ENCODE measurements at places on chromosomes 12 and 14.

- no peak overlapping the region for H3K27ac ChIP-seq
- H3K4me3 ChIP-seq = no peak overlapping the region
- H3K4me1 ChIP-seq = peaks cover 10% of the 10 kb centered on the region
These were observed 44.6 kb upstream of the FAR2 start for GRCh38 chr12:29104516-29104915.

DNA sequence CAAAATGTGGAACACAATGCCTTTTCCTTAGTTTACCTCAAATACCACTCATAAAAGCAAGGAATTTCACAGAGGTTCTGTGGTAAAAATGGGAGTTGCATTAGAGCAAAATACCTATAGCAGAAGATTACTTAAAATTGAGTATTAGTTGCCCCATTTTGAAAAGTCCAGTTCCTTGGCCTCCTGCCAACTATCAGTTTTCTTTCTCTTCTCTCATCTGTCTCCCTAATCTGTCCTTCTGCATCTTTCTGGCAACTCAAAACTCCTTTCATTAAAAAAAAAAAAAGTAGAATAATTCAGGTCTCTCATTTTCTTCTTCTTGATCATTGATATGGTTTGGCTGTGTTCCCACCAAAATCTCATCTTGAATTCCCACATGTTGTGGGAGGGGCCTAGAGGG lies 127.3 kb downstream of the ATP23 start:
- no peaks in the 10 kb centered on the region for H3K27me3 ChIP-seq
- no peaks in the 10 kb centered on the region for H3K4me1 ChIP-seq
- no peak for DNase-seq
- no peak overlapping the region for H3K27ac ChIP-seq

- no peak for DNase-seq
- no peaks in the 10 kb centered on the region for H3K27me3 ChIP-seq
- no peaks in the 10 kb centered on the region for H3K36me3 ChIP-seq
- no peaks in the 10 kb centered on the region for H3K4me1 ChIP-seq
- H3K27ac ChIP-seq = no peak overlapping the region
These were observed 73.7 kb downstream of the CPNE8 start for GRCh38 chr12:38831715-38832114.

- no peak for DNase-seq
- no peaks in the 10 kb centered on the region for H3K36me3 ChIP-seq
- no peak overlapping the region for H3K27ac ChIP-seq
- no peaks in the 10 kb centered on the region for H3K27me3 ChIP-seq
These were observed 464.7 kb upstream of the TMEM132C start for GRCh38 chr12:127802271-127802670.

GRCh38 chr14:105120056-105120455 lies 48.5 kb downstream of the JAG2 start:
- no peak overlapping the region for H3K27ac ChIP-seq
- no peak overlapping the region for H3K4me3 ChIP-seq
- H3K27me3 ChIP-seq = peaks cover 28% of the 10 kb centered on the region
- peaks cover 4% of the 10 kb centered on the region for H3K4me1 ChIP-seq
- H3K36me3 ChIP-seq = peaks cover 5% of the 10 kb centered on the region
- no peak for DNase-seq

- no peak overlapping the region for H3K4me3 ChIP-seq
- H3K27ac ChIP-seq = no peak overlapping the region
- DNase-seq = no peak
These were observed 171.1 kb downstream of the RPAP3 start for GRCh38 chr12:47534695-47535094.

DNA sequence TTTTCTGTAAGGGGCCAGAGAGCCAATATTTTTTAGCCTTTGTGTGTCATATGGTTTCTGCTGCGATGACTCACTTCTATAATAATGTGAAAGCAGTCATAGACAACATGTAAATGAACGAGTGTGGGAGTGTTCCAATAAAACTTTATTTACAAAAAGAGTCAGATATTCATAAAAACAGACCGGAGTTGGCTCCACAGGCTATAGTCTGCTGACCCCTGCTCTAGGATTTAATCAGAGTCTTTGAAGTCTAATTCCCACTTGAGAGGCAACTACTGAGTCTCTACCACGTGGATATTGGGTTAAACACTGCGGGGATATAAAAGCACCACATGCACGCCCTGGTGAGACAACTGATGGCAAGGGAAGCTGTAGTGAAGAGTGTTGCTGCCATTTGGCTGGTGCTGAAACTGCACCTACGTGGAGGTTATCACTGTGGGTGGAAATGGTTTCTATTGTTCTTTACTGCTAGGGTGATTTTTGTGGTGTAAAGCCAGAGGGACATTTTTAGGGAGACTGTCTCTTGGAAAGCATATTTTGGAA lies 3.6 kb upstream of the NINJ2 start:
- peaks cover 29% of the 10 kb centered on the region for H3K4me1 ChIP-seq
- no peaks in the 10 kb centered on the region for H3K36me3 ChIP-seq
- DNase-seq = no peak
- peak overlapping the region; percentile 74 for H3K4me3 ChIP-seq
- peak overlapping the region; percentile 96 for H3K27ac ChIP-seq

DNA sequence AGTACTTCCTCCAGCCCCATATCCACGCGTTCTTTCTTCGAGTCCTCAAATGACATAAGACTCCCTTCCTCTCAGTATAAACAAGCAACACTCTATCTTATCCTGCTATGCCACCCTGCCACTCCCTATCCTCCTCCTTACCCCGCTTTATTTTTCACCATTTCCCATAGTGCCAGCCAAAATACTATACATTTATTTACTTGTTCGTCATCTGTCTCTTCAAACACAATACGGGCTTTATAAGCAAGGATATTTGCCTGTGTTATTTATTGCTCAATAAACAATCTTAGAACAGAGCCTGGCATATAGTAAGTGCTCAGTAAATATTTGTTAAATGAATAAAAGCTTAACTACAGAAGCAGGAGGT lies 444.9 kb downstream of the EGLN3 start:
- H3K27ac ChIP-seq = no peak overlapping the region
- DNase-seq = no peak
- H3K4me1 ChIP-seq = no peaks in the 10 kb centered on the region
- H3K36me3 ChIP-seq = no peaks in the 10 kb centered on the region
- H3K4me3 ChIP-seq = no peak overlapping the region

DNA sequence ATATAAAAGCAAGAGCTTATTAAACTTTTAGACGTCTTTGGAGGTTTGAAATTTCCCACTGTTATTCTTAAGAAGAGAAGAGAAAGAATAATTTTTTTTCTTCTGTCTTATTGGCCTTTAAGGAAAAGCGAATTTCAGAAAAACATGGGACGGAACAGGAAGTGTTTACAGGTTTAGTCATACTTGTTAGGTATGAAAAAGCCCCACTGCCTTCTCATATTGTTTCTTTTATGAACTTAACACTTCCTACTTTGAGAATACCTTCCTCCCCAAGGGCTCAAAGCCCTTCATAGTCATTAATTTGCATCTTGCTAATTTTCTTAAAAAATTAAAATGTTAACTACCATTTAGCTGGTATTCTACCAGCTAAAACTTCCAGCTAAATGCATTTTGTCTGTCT lies 82.0 kb downstream of the ETV6 start:
- H3K27me3 ChIP-seq = no peaks in the 10 kb centered on the region
- peak overlapping the region; percentile 75 for H3K4me3 ChIP-seq
- peaks cover 62% of the 10 kb centered on the region for H3K4me1 ChIP-seq
- no peaks in the 10 kb centered on the region for H3K36me3 ChIP-seq

- H3K4me3 ChIP-seq = no peak overlapping the region
- peaks cover 1% of the 10 kb centered on the region for H3K36me3 ChIP-seq
- H3K27ac ChIP-seq = no peak overlapping the region
- peaks cover 5% of the 10 kb centered on the region for H3K27me3 ChIP-seq
These were observed 179.3 kb upstream of the RMST start for GRCh38 chr12:97283297-97283696.

- no peaks in the 10 kb centered on the region for H3K36me3 ChIP-seq
- no peak for DNase-seq
- no peak overlapping the region for H3K27ac ChIP-seq
- H3K4me3 ChIP-seq = no peak overlapping the region
These were observed 156.3 kb downstream of the NTF3 start for GRCh38 chr12:5588176-5588575.

- peaks cover 16% of the 10 kb centered on the region for H3K4me1 ChIP-seq
- peaks cover 1% of the 10 kb centered on the region for H3K36me3 ChIP-seq
- DNase-seq = peak; percentile 42
- H3K27me3 ChIP-seq = no peaks in the 10 kb centered on the region
These were observed 13.8 kb downstream of the PRPF40B start for GRCh38 chr12:49636979-49637755.

DNA sequence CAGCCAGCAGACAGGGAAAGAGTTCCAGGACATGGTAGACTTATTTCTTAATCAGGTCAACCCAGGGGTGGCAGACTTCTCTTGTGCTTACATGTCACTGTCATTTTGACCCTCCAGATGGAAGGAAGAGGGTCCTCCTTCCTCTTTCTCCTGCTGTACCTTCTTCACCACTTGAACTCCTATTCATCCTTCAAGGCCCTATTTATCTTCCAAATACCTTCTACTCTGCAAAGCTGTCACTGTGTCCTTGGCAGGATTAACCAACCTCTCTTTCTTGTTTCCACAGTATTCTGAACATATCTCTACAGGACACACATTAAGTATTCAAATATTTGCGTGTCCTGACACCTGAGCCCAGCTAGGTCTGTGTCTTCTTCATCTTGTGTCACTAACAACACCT lies 163.1 kb downstream of the DICER1 start:
- no peaks in the 10 kb centered on the region for H3K36me3 ChIP-seq
- H3K27ac ChIP-seq = no peak overlapping the region
- H3K27me3 ChIP-seq = peaks cover 11% of the 10 kb centered on the region
- no peak overlapping the region for H3K4me3 ChIP-seq

- no peak overlapping the region for H3K27ac ChIP-seq
- DNase-seq = no peak
- no peak overlapping the region for H3K4me3 ChIP-seq
- H3K36me3 ChIP-seq = no peaks in the 10 kb centered on the region
- no peaks in the 10 kb centered on the region for H3K4me1 ChIP-seq
- H3K27me3 ChIP-seq = no peaks in the 10 kb centered on the region
These were observed 185.2 kb upstream of the RTL1 start for GRCh38 chr14:101088714-101089113.

DNA sequence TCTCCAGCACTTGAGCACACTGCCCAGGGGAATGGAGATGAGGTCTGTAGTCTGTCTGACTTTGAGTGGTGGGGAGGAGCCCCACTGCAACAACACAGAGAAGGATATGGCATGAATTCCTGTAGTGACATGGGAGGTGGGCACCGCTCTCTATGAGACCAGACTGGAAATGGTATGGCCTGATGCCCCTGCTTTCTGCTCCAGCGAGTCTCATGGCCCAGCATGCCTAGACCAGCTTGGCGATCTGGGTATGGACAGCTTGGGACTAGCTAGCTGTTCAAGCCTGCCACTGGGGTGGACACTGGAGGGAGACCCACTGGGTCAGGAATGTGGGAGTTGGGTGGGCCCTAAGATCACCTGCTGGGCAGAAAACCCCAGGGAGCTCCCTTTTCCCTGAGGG lies 477.8 kb upstream of the SEL1L start:
- no peak for DNase-seq
- no peak overlapping the region for H3K4me3 ChIP-seq
- H3K36me3 ChIP-seq = no peaks in the 10 kb centered on the region
- no peaks in the 10 kb centered on the region for H3K4me1 ChIP-seq
- H3K27me3 ChIP-seq = no peaks in the 10 kb centered on the region

GRCh38 chr14:42110167-42110566 lies 503.5 kb downstream of the LRFN5 start:
- no peaks in the 10 kb centered on the region for H3K36me3 ChIP-seq
- no peaks in the 10 kb centered on the region for H3K4me1 ChIP-seq
- no peak for DNase-seq
- H3K4me3 ChIP-seq = no peak overlapping the region
- H3K27me3 ChIP-seq = no peaks in the 10 kb centered on the region
- no peak overlapping the region for H3K27ac ChIP-seq

DNA sequence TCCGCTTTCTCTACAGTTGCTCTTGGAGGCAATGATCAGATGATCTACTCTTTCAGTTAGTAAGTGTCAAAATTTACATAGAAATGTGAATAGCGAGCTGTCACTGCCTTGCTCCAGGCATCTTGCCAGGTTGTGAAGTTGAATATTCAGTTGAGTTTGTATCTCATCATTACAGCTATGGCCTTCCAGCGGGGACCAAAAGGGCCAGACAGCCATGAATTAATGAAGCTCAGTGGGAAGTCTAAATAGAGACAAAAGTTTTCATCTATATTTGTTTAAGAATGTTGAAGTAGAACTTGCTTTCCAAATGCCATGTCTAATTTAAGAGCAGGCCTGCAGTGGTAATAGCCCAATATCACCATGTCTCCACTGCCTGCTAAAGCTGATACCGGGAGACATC lies 387.8 kb downstream of the FLRT2 start:
- no peaks in the 10 kb centered on the region for H3K36me3 ChIP-seq
- no peak overlapping the region for H3K27ac ChIP-seq
- H3K27me3 ChIP-seq = peaks cover 8% of the 10 kb centered on the region

- H3K27me3 ChIP-seq = peaks cover 10% of the 10 kb centered on the region
- no peaks in the 10 kb centered on the region for H3K4me1 ChIP-seq
- H3K36me3 ChIP-seq = no peaks in the 10 kb centered on the region
- no peak overlapping the region for H3K27ac ChIP-seq
These were observed 22.2 kb upstream of the ABCD4 start for GRCh38 chr14:74324931-74325361.

GRCh38 chr14:71230897-71231296 lies 323.6 kb downstream of the PCNX1 start:
- no peak for DNase-seq
- no peaks in the 10 kb centered on the region for H3K36me3 ChIP-seq
- H3K4me1 ChIP-seq = no peaks in the 10 kb centered on the region
- H3K4me3 ChIP-seq = no peak overlapping the region
- no peak overlapping the region for H3K27ac ChIP-seq

DNA sequence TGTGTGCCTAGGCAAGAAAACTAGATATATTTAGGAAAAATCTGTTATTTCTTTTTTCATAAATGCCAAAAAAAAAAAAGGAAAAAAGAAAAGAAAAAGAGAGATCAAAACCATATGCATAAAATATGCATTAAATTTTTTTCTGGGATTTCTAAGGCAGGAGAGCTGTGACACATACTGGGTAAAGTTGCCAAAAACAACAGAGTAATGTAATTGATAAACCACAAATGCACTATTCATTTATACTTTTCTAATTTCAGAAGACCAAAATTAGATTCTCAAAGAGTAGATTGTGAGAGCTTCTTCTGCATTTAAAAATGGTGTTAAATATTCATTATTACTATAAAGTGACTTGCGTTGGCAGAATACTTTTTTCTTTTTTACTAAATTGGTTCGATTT lies 673.8 kb upstream of the MGAT4C start:
- H3K4me3 ChIP-seq = no peak overlapping the region
- no peaks in the 10 kb centered on the region for H3K36me3 ChIP-seq
- H3K27ac ChIP-seq = no peak overlapping the region
- no peaks in the 10 kb centered on the region for H3K4me1 ChIP-seq

All from memory B cell (primary cell).